ENCODE measurements at places on chromosomes 5 and 9. TPM values are rescaled to one million over a fixed set of nuclear protein-coding genes. Genes with fewer than 3 reads are reported as not detected.
A peak's percentile ranks its signal among the peaks of the same experiment; 100 is the strongest.

DNA sequence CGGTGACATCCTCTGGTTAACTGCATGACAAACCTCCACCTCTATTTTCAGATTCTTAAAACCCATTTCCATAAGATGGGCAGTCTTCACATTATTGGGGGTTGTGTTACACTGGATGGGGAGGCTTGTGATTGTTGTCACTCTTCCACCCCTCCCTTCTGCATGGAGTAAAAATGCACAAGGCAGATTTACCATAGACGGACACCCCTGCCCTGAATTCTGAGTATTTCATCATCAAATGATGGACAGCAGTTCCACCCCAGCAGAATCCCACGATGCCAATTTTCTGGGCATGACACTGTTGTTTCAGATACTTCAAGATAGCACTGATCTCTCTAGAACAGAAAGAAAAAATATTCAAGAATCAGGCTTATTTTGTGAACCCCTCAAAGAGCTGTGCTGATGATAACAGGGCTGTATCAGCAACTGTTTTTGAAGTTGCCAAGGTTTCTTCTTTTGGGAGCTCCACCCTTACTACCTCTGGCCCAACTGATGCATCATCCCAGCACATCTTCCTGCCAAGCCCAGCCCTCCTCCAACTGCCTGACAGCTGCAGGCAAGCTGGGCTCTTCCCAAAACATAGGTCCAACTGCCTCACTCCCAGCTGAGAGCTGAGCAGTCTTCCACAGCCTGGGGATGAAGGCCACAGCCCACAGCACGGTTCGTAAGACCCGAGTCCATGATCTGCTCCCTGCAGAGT is 21.4 kb downstream of the CMBL start:
- no peak for DNase-seq

The HAPLN1 gene
- 2.0 TPM for total RNA-seq

The IQGAP2 gene
- 49.2 TPM for total RNA-seq

The TMEM8B gene
- 6.7 TPM for total RNA-seq

The PCDH12 gene
- total RNA-seq = 2.9 TPM

DNA sequence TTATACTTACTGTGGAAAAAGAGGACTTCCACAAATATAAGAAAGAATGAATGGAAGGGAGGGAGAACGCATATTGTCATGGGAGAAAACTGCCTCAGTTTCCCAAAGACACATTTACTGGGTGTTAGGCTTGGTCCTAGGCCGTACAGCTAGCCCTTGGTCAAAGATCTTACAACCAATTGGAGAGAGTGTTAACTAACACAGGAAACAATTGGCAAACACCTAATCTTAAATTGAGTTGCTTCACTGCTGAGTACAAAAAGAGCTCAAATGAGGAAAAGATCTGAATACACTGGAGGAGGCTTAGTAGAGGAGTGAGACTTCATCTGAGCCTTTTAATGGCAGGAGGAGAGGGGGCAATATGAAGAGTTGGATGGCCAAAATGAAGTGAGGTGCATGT is 161.7 kb downstream of the GLIS3 start:
- DNase-seq = no peak

DNA sequence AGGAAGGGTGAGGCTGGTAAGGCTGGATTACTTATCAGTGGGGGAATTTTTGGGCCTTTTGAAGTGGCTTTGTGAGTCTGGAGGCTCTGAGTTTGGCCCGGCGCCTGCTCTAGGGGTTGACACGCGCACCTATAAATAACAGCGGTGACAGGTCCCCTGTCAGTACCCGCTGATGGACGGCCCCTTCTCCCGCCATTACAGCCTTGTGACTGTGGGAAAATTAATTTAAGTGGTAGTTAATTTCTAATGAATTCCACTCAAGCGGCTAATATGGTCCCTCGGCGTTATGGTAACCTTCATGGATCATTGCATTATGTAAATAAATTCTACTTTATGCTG is 16.5 kb downstream of the MRPL36 start:
- DNase-seq = no peak

DNA sequence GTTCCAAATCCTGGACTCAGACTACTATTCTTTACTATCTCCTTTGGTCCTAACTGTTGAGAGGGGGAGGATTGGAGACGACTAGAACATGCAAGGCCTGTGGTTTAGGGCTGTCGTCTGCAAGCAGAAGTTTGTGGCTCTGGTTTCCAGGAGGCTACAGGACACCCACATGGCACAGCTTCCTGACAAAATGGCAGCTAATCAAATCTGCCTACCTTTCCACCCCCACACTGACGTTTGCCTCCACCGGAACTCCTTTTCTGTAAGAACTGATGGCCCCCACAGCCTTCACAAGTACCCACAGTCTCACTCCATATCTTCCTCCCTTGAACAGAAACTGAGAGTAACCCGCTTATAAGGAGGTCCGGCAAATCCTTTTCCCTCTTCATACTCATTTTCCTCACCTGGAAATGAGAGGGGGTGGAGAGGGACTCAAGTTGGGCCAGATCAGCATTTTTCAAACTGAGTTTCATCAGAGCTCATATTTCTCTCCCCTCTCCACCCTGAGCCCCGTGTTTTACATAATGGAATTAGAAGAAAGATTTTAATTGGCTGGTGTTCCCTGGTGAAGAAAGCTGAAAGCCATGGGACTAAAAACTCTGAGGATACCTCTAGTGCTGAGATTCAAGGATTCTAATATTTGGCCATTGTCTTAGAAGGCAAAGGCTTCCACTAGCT is 5.2 kb downstream of the SLC31A2 start:
- no peak for DNase-seq

The NFX1 gene
- total RNA-seq = 31.2 TPM

GRCh38 chr5:158468444-158468843 is 609.5 kb upstream of the CLINT1 start:
- no peak for DNase-seq

DNA sequence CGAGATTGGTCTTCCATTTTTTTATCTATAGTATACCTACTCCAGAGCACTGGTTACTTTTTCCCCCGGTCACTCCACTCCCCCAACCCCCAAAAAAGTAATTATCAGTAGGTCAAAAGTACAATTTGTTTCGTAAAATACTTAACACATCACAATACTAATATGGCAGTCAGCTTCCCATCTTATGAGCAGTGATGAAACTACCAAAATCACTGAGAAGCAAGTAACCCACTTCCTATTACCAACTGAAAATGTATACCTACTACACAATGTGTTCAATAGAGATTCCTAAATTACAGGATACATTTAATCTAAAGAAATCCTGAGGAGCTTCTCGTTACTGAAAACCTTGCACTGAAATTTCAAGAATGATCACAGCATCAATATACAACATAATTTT is 1.9 kb downstream of the CERT1 start:
- no peak for DNase-seq

DNA sequence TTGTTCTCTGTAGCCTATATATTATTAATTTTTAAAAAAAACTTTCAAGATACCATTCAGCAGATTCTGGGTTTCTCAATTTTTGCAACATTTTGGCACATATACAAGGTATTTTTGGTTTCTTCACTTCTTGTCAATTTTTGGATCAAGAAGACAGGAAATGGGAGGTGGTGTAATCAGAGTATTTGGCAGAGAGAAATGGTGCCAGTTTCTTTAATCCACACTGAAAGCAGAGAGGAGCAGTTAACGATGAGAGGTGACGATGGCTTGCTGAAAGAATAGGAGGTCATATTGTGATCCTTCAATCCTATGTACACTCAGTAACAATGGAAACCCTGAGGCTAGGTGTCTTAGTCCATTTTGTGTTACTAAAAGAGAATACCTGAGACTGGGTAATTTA is 16.4 kb downstream of the NNT start:
- DNase-seq = no peak

DNA sequence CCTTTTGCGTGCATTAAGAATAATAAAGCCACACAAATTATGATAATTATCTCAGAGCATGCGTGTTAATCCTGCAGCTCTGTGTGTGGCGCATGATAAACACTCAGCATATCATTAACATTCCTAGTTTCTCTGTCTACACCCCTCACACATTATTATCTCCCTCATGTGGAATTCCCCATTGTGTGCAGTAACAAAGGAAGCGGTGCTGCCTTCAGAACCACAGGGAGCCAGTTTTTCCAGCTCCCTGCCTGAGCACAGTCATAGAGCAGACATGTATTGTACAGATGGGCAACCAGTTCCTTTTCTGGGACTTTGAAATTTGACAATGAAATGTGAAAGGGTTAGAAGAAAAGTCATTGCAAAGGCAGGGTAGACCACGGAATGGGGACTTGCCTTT is 1365.5 kb upstream of the CDH9 start:
- no peak for DNase-seq

The LCN15 gene
- total RNA-seq = not detected

The TAL2 gene
- total RNA-seq = not detected

The ROR2 gene
- total RNA-seq = 35.6 TPM

DNA sequence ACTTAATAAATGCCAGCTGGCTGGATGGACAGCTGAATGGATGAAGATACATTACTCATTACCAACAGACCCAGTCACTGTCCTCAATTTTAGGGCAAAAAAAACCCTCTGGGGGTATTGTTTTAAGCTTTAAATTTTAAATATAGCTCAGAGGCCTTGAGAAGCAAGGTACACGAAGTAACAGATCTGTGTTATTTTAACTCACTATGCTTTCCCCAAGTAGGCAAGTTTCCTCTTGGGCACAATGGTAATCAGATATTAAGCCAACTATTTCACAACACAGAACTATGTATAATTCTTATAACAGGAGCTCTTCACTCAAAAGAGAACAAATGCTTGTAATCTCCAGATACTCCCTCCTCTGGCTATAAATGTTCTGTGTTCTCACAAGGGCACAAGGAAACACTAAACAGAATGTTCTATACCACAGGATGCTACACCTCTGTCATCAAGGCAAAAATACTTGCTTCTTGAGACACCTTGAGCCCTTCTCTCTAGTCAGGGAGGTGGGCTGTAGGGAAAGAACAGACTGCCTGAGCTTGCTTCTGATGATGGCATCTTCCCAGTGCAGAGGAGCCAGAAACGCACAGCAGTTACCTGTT is 443.8 kb downstream of the SPOCK1 start:
- no peak for DNase-seq

DNA sequence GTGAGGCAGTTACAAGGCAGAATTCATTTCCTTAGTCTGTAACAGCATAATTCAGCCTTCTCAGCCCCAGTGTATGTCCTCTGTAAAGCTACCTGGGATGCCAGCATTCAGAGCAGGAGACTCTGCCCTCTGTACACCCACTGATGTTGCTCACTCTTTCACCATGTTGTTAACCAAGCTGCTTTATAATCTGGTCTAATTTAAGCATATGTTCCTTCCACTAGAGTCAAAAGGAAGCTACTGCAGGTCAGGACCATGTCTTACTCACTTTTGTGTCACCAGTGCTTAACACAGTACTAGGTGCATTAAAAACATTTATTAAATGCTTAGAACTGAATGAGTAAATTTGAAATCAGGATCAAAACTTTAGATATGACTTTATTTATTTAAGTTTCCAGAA is 185.6 kb downstream of the FBXL17 start:
- DNase-seq = no peak

GRCh38 chr9:108180541-108180940 is 675.2 kb downstream of the ACTL7B start:
- no peak for DNase-seq

DNA sequence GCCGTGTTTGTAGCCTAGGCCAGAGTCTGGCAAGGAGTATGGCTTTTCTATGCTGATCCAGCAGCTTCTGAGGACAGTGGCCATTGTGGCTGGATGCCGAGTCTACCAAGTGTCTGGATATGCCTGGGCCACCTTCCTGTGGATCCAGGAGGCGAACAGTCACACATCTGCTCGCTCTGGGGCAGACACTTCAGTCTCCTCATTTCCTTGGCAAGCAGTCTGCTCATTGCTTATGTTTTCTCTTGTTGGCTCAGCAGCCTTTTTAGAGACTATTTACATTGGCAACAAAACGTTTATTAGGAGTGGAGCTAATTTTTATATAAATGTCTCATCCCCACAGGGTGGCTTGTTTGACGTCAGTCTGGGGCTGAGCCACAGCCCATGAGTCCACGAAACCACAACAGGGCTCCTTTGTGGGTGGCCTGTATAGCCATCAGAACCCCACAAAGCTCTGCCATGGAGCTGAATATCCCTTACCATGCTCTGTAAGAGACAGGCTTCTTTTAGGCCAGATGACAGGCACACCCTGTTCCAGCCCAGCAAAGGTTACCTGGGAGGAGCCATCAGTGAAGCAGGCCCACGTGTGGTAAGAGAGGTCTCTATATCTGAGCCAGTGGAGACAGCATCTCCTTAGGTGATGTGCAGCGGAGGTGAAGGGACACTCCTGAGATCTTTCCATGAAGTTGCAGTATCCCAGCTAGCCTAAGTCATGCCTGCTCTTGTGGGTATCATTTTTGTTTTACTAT is 221.7 kb downstream of the DIRAS2 start:
- no peak for DNase-seq

DNA sequence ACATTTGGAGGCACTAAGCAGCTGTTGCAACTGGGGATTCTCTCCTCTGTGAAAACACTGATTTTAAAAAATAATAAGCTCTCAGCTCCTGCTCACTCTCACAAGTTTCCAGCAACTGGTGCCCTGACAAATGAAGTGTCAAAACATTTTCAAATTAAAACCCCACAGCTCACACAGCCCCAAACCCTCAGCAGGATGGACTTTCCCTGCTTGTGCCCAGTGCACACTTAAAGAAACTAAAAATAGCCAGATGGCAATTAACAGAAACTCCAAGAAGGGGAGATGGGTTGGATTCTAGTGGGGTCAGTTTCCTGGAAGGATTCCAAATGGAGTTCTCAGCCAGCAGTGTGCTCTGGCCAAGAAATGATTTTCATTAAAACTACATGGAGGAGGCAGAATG is 163.0 kb upstream of the PUM3 start:
- DNase-seq = no peak

GRCh38 chr5:143898916-143899591 is 87.1 kb downstream of the HMHB1 start:
- no peak for DNase-seq

The CLIC3 gene
- total RNA-seq = not detected

- no peak for DNase-seq
Measured at GRCh38 chr5:78610636-78611035, 37.9 kb downstream of the LHFPL2 start.

- no peak for DNase-seq
Measured at GRCh38 chr5:143793249-143793648, 18.7 kb upstream of the HMHB1 start.

The SAPCD2 gene
- 1.0 TPM for total RNA-seq

GRCh38 chr9:96441798-96442445 is 8.0 kb upstream of the HABP4 start:
- DNase-seq = no peak

- DNase-seq = peak; percentile 67
Measured at GRCh38 chr5:56319526-56320181, 86.5 kb upstream of the ANKRD55 start.

The NSMF gene
- 40.0 TPM for total RNA-seq

The EIF4E1B gene
- not detected for total RNA-seq

- no peak for DNase-seq
Measured at GRCh38 chr9:96420468-96421219, 2.5 kb upstream of the ZNF367 start.

- no peak for DNase-seq
Measured at GRCh38 chr5:100889896-100890295, 13.2 kb downstream of the ST8SIA4 start.

Measured in uterus (tissue), 4 donors.